Activated CD4-positive, alpha-beta T cell treated with anti-CD3 and anti-CD28 coated beads, Interleukin-2, amount 50 U/mL, for 4 hours (primary cell): ENCODE measurements at places on chromosomes 2 and 18.

DNA sequence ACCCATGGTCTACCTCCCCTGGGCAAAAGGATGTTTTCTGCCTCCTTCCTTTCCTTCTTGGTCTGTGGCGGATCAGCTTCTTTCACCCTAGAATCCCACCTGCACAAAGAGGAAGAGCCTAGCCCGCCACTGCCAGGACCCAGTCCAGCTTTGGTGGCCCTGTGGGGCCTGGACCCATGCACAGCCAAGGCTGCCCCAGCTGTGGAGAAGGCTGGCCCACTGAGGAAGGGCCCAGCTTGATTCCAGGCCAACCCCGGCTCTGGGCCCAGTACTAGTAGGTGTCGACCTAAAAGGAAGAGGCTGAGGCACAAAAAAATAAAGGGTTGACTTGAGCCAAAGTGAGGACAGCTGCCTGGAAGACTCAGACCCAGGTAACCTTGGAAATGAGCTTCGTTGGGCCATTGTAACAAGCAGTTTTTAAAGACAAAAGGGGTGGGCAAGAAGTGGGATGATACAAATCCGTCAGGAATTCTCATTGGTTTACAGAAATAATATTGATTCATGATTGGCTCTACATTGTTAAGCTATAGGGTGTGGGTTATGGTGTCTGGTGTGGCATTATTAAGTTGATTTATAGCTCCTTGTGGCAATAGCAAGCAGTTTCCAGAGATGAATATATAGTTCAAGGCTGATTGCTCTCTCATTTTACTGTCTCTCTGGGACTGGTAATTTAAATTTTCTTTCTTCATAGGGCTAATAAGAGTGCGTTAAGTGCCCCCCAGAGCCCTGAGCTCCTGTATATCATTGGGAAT is 29.8 kb upstream of the MAL start:
- DNase-seq, result no peak

GRCh38 chr2:121128741-121129659 is 156.0 kb downstream of the TFCP2L1 start:
- DNase-seq, result no peak

- no peak for DNase-seq
Observed at GRCh38 chr2:234673961-234674759, 177.3 kb upstream of the ARL4C start.

GRCh38 chr2:8252997-8253694 is 428.7 kb upstream of the ID2 start:
- DNase-seq, result no peak

- no peak for DNase-seq
Observed at GRCh38 chr2:170101789-170102188, 76.2 kb upstream of the MYO3B start.

- DNase-seq, result no peak
Observed at GRCh38 chr2:16773080-16773713, 107.6 kb upstream of the CYRIA start.

- DNase-seq, result no peak
Observed at GRCh38 chr2:218860950-218861381, 1.4 kb downstream of the WNT6 start.
